ENCODE measurements at places on chromosomes 16 and 17.

- DNase-seq = no peak
Measured at GRCh38 chr17:81331527-81332043, 36.5 kb upstream of the SLC38A10 start.

DNA sequence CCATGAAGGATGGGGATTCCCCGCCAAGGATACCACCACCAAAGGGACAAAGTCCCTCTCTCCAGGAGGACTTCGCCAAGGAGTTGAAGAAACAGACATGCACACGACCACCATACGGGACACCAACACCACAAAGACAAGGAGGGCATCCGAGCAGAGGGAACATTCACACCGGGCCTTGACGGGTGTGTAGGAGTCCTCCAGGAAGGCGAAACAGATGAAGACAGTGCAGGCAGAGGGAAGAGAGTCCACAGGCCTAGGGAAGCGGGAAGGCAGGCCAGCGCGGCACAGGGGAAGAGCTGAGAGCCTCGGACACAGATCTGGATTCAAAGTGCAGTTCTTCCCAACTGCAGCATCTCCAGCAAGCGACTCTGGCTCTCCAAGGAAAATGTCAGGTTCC lies 10.8 kb downstream of the COTL1 start:
- DNase-seq = no peak

GRCh38 chr17:16052486-16052885 lies 52.9 kb downstream of the TTC19 start:
- DNase-seq = no peak

- DNase-seq = no peak
Measured at GRCh38 chr17:39114723-39115122, 36.7 kb downstream of the PLXDC1 start.

DNA sequence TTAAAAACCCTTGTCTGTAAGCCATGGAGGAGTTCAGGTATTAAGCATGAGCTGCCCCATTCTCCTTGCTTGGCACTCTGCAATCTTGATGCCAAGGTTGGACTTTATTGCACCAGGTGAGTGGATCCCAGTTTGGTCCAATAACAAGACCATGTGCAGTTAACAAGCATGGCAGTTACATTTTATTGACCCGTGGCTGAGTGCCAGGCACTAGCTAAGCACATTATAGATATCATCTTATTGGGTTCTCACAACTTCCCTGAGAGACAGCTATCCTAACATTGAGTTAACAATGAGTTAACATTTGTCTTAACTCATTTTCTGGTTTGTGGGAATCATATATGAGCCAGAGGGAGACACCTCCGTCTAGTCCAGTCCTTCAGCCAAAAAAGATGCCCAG lies 21.8 kb downstream of the LYRM9 start:
- DNase-seq = no peak

DNA sequence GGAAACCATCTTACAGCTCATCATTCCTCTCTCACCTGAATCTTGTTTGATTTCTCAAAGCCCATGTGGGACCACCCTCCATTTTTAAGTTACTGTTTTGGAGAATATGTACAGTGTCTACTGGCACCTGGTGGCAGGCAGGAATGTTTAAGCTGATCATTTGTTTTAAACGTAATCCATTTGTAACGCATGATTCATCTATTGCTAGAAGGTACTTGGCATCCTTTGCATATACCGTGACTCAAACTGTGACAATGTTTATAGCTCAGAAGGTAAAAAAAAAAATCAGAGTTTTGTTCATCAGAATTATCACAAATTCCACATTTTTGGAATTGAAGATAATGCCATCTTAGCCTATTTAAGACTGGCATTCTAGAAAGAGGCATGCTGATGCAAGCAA lies 1007.5 kb upstream of the EEF2KMT start:
- DNase-seq = no peak

- no peak for DNase-seq
Measured at GRCh38 chr17:81884520-81884919, 6.9 kb downstream of the ALYREF start.

- no peak for DNase-seq
Measured at GRCh38 chr17:70022175-70022574, 52.9 kb upstream of the KCNJ16 start.

GRCh38 chr16:6545329-6545728 lies 787.3 kb upstream of the RBFOX1 start:
- DNase-seq = no peak

- DNase-seq = no peak
Measured at GRCh38 chr16:68073902-68074760, 11.0 kb upstream of the NFATC3 start.

- no peak for DNase-seq
Measured at GRCh38 chr17:5843366-5844026, 226.7 kb upstream of the WSCD1 start.

DNA sequence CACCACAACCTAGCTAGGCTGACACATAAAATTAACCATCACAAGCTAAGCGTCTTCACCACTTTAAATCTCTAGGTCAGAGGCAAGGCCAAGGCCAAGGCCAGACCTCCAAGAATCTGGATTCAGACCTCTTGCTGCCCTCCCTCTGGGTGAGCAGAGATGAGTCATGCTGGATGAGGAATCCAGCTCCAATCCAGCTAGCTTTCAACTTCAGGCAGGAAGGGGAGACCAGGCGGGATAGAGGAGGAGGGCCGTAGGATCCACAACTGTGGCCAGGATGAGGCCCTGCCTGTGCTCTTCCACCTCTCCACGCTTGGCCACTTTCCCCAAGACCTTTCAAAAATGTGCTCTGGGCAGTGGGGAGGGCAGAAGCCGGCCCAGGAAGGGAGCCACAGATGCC lies 14.7 kb downstream of the LRRC75A start:
- DNase-seq = no peak

DNA sequence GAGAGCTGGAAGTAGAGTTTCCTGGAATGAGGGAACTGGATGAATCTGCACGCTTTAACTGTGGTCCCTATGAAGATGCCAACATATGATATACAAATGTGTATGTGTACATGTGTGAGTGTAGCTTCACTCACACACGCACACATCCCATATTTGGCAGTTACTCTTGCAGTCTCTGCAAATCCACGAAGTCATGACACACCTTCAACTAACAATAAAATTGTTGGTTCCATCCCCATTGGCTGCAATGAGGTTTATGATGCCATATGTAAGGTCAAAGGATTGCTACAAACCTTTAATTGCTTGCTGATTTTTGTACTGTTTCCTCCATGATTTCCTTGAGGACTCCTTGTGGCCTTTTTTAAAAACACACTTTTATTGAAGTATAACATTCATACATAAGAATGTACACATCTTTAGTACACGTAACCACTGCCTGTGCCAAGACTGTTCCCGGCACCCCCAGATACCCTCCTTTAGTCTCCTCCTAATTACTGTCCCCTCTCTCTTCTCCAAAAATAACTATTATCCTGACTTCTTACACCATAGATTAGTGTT lies 22.0 kb downstream of the MYO1D start:
- DNase-seq = no peak

DNA sequence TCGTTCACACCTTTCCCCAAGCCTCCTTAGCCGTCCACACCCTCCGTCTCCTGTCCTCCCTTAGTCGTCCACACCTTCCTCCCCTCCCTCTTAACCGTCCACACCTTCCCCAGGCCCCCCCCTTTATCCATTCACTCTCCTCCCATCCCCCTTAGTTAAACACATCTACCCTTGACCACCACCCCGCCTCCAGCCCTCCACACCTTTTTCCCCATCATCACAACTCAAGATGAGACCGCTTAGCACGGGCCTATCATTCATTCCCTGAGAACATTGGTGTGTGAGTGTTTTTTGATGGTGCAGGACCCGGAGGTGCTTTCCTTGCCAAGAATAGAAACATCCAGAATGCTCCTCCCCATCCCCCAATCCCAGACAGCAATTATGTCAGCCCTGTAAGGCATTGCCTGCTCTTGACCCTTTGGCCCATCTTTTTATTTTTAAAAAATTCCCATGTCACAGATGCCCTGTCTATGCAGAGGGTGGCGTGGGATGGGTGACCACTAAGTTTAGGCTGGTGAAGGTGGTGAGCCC lies 1.4 kb downstream of the TENT4B start:
- DNase-seq = no peak

- no peak for DNase-seq
Measured at GRCh38 chr17:58487589-58488427, at the start of gene HSF5. TSS of gene HSF5 (minus strand) at chr17:58488408. CDS start at chr17:58488274, 134 bp downstream.

- no peak for DNase-seq
Measured at GRCh38 chr16:51638339-51639135, 487.5 kb upstream of the SALL1 start.

DNA sequence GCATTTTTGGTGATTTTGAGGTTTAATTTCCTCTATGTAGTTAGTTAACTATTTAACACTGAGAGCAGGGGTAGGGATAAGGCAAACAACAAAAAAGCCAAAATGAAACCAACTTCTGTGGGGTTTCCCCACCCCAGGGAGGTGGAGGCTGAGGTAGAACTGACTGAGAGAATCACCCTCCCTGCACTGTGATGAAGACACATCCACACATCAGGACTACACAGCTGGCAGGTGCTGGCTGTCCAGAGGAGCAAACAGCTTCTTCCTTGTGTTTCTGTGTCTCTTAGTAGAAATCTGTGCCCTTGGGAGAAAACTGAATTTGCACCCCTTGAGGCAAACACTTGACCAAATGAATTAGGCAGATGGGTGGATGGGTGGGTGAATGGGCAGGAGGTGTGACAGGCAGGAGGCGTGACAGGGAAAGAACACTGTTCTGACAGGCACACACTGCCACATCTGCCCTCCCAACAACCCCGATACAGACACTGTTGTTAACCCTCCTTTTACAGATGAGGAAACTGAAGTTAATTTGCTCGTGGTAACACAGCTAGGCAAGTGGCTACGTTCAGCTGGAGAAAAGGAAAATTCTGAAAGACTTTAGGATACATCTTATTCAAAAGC lies 62.9 kb upstream of the AMZ2 start:
- DNase-seq = no peak

- DNase-seq = no peak
Measured at GRCh38 chr16:75256059-75256571, 4.7 kb upstream of the BCAR1 start.

GRCh38 chr17:36812762-36813161 lies 124.5 kb upstream of the LHX1 start:
- no peak for DNase-seq

- DNase-seq = no peak
Measured at GRCh38 chr17:48471817-48472410, 41.9 kb upstream of the SKAP1 start.

DNA sequence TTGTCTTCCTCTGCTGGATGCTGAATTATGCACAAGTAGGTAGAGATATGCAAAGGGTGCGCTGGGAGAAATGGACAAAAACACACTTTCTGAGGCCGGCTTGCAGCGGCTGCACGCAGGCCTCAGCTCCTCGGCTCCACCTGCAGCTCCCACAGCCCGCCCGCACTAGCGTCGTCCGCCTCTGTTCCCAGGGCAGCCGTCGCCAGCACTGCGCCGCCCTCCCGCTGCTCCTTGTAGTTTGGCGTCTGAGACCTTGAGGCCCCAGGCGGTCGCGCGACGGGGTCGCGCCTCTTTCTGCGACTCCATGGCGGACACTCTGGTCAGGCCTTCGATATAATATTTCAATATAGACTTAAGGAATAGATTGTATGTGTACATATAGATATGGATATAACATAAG lies 24.8 kb downstream of the SLFN12 start:
- DNase-seq = no peak

Data from SK-N-MC (cell line).